ENCODE measurements at places on chromosomes 7 and 10. TPM values are rescaled to one million over a fixed set of nuclear protein-coding genes. Genes with fewer than 3 reads are reported as not detected.

DNA sequence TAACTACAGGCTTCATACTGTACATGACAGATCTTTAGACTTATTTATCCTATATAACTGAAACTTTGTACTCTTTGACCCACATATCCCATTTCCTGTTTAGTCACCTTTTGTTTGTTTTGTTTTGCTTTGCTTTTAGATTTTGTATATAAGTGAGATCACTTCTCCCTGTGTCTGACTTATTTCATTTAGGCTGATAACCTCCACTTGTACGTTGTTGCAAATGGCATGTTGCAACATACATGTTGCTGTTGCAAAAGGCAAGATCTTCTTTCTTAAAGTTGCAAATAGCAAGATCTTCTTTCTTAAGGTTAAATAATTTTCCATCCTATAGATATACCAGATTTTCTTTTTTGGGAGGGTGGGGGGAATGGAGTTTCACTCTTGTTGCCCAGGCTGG, 341.5 kb downstream of the OTUD1 start:
- DNase-seq = no peak

DNA sequence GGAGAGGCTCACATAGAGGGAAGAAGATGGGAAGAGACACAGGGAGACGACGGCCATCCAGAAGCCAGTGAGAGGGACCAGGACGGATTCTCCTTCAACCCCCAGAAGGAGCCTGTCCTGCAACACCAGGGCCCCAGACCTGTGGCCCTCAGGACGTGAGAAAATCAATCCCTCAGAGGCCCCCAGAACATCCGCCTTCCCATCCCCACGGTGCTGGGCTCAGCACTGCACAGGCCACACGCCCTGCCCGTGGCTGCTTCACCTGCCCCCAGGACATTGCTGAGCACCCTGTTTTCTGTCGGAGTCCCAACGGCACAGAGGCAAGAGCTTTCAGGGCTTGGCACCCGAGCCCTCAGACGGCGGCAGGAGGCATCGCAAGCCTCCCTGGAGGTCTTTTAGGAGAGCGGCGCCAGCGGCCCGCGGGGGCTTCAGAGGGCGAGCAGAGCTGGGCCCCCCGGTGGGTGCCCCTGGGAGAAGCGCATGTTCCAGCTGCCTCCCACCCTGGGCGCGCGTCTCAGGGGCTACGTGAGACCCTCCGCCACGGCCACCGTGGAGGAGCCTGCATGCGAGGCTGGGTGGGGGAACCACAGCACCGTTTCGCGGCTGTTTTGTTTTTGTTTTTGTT, 42.8 kb downstream of the PDGFA start:
- no peak for DNase-seq

GRCh38 chr10:84348447-84348846, 20.1 kb downstream of the CCSER2 start:
- DNase-seq = no peak

The SVOPL gene
- 0.78 TPM for total RNA-seq

DNA sequence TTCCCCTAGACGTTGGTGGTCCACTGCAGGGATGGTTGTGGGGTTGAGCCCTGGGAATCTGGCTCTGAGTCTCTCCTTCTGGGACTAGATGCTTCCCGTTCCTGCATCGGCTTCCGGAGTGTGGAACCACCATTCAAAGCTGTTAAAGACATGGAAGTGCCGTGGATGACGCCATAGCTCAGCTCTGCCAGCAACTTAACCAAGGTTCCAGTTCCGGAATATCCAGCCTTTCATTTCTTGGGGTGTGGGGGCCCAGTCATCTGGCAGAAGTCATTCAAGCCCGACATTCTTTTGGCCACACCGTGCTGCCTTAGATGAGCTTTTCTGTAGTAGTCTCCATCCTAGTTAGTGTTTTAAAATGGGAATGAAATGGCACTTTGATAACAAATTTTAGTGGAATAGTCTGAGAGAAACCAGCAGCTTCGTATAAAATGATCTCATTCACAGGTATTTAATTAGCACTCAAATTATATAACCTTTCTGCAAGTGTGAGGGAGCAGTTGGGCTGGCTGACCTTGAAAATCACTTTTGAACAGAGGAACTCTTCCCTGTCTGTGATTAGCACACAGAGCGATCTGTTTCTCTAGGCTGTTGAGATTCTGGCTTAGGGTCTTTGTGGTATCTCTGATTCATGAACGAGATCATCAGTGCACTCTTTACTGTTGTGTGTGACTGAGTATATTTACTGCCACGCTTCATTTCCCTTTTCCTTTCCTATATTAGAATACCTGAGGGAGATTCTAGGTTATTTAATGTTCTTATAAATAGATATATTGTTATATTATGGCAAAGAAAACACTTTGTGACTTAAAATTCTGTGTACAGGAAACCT, 19.9 kb downstream of the LMTK2 start:
- no peak for DNase-seq

The EPHB6 gene
- total RNA-seq = 55.8 TPM

The AGR2 gene
- 1.7 TPM for total RNA-seq

DNA sequence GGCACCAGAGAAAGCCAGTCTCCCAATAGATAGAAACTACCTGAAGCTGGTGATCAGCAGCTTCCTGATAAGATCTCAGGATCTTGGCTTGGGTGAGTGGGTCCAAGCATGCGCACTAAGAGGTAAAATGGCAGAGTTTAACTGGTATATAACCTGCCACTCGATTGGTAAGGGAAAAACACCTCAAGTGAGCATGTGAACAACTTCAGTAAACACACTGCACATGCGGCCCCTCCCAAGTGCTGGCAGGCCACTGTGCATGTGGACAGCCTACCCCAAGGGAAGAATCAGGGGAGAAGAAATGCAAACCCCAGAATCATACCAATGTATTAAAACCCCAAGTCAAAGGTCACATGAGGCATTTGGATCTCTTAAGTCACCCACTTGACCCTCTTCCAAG, 17.7 kb upstream of the PON1 start:
- no peak for DNase-seq

DNA sequence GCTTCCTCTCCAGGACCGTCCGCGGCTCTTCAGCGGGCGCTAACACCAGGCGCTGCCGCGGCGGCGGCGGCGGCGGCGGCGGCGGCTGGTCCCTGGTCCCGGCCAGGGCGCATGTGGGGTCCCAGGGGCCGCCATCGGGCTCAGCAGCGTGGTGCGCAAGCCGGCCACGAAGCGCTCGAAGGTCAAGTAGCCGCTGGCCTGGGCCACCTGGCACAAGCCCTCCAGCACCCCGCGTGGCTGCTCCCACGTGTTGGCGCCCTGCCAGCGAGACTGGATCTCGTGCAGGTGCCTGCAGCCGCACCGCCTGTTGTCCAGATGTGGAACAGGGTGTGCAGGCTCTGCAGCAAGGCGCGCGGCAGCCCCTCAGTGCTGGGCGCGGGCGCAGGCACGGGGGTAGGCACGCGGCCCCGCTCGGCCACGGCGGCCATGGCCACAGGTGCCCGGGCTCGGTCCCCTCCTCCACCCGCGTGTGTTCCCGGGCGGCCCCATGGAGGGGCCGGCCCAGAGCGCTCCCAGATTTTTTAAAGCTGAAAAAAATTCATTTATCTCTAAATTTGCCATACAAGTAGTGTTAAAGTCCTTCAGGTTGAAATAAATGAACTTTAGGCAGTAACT, 884.2 kb upstream of the ZNF722 start:
- DNase-seq = no peak

GRCh38 chr7:134920026-134920753, 66.1 kb upstream of the AGBL3 start:
- no peak for DNase-seq

The MRC1 gene
- 4.5 TPM for total RNA-seq

GRCh38 chr7:130887182-130887956, 153.4 kb upstream of the KLF14 start:
- DNase-seq = no peak

The VIPR2 gene
- 0.47 TPM for total RNA-seq

GRCh38 chr10:116980041-116980440, 24.9 kb downstream of the SHTN1 start:
- no peak for DNase-seq

- no peak for DNase-seq
Measured at GRCh38 chr7:110400411-110400810, 690.5 kb upstream of the LRRN3 start.

DNA sequence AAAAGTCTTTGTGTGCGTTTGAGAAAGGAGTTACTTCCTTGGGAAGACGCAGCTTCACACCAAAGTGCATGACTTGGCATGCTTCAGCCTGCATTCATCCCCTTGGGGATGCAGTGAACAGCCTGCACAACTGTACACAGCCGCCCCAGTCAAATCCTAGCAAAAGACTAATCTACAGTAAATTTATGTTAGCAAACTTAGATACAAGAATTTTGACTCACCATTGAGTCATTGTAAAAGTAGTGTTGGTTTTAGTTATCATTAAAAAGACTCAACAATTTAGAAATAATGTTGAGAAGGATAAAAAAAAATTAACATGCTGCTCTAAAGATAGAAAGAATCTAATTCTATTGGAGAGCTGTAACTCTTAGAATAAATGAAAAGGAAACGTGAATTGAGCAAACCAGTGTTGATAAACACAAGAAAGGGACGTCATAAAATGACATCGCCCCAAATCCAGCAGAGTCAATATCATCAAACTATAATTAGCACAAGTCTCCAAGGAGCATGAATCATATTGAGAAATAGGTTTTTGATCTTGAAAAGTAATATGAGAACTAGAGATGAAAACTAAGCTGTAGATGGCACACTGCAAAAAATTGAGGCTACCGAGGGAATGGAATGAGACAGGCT, 11.9 kb upstream of the OPTN start:
- no peak for DNase-seq

The MAGI2 gene
- total RNA-seq = 244 TPM

DNA sequence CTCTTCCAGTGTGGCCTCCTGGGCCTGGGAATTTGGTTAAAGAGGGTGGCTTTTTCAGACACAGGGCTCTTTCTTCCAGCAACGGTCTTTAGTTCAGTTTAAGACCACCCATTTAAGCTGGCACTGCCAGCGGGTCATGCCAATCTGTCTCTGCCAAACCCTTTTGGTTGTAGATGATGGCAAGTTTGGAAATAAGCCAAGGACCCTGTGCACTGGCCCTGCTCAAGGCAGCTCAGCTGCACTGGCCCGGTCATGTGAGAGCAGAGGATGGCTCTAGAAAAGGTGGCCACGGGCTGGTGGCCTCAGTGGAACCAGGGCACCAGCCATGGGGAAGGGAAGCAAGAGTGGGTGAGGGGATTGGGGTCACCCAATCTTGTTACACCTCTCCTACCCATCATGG, 294.1 kb downstream of the GLRX3 start:
- no peak for DNase-seq

DNA sequence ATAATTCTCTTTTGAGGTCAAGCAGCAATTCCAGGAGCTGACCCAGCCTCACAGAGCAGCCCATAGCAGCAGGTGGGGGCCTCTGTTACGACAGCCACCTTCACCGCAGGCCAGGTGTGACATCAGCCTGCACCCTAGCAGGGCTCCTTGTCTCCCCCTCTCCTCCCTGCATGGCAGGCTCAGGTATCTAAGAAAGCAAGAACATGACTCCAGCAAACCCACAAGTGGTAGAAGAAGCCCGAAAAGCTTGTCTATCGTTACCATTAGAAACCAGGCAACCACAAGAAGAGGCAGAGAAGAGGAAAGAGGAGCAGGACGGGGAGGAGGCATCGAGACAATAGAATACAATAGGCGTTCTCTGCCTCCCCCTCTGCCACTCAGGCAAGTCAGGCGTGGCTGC, 104.0 kb upstream of the PRR15 start:
- DNase-seq = no peak

The VSIR gene
- total RNA-seq = 8.1 TPM

The PHTF2 gene
- total RNA-seq = 46.0 TPM

GRCh38 chr10:92181575-92181974, 109.3 kb downstream of the CPEB3 start:
- DNase-seq = no peak

DNA sequence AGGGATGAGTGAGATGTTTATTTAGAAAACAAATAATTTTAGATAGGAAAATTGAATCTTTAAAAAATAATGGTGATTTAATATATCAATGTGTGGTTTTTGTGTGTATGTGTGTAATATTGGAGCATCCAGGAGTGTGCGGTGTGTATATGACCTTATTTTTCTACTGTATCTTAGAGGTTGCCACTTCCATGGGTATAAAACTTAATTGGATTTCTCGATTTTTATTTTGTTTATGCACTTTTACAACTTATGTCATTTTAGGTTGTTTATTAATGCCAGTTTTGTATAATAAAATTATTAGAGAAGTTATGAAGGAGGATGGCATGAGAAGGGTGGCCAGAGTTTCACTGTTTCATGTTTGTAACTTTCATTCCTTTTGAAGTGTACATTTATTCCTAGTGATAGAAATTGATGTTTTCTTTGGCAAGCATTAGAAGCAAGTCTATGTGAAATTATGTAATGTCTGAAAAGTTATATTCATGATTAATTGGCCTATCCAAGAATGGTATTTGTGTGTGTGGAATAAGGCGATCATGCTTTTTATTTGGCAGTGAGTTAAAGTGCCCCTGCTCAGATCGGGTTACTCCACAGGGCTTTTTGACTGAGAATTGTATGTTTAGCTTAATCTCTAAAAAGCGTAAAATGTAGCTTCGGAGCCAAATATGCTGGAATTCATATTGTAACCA, 110.3 kb downstream of the KAT6B start:
- no peak for DNase-seq

DNA sequence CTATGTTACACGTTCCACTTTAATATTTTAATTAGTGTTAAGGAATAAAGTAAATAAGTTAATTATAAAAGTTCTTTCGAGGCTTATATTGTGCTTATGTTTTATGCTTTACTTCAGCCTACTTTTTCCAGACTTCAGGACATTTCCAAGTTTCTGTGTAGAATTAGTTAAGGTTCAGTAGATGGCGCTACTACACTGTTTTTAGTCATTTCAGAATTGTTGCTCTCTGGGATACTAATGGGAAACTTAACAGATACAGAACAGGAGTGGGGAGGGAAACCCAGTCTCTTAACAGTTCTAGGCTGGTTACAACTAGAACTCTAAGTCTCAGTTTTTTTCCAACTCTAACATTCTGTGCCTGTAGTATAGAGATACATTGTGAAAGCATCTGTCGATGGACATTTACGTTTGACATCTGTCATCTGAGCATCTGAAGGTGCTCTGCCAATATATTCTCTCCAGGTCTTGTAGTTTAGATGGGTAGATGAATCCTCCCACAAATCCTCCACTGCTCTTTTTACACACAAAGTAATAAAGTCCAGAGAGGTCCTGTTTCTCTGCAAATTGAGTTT, 56.8 kb upstream of the FAM171A1 start:
- no peak for DNase-seq

The NEUROD6 gene
- 600 TPM for total RNA-seq

DNA sequence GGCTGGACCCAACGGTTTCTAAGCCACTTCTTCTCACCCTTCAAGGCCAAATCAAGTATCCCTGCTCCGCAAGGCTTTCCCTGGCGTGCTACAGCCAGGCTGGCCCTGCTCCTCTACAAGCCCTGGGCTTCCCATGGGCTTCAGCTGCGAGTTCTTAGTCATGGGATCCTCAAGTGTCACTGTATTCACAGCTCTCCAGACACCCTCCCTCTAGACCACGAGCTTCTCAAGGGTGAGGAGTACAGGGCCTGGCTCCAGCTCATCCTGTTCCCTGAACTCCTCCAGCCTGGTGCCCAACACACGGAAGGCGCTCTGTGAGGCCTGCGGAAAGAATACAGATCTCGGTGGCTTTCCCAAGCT, 38.8 kb downstream of the FAM53B start:
- no peak for DNase-seq

GRCh38 chr7:3518546-3518945, 217.5 kb downstream of the SDK1 start:
- DNase-seq = no peak

The HTR7 gene
- total RNA-seq = 8.0 TPM
